ENCODE measurements at places on chromosomes 13 and 19.

DNA sequence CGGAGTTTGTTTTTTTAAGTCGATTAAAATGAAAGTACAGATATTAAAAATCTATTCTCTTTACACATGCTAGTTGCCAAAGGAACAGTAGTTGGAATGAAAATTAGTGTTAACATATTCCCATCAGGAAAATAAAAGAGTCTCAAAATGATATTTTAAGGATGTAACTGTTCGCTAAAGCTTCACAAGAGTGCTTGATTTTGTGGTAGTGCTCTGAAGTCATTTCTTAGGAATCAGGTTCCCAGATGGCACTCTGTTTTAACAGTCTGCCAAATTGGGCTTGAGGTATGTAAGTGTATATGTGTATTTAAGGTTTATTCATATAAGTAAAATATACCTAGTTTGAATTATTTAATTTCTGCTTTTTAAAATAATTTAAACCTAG lies 128.8 kb downstream of the LMO7 start:
- no peak for DNase-seq

DNA sequence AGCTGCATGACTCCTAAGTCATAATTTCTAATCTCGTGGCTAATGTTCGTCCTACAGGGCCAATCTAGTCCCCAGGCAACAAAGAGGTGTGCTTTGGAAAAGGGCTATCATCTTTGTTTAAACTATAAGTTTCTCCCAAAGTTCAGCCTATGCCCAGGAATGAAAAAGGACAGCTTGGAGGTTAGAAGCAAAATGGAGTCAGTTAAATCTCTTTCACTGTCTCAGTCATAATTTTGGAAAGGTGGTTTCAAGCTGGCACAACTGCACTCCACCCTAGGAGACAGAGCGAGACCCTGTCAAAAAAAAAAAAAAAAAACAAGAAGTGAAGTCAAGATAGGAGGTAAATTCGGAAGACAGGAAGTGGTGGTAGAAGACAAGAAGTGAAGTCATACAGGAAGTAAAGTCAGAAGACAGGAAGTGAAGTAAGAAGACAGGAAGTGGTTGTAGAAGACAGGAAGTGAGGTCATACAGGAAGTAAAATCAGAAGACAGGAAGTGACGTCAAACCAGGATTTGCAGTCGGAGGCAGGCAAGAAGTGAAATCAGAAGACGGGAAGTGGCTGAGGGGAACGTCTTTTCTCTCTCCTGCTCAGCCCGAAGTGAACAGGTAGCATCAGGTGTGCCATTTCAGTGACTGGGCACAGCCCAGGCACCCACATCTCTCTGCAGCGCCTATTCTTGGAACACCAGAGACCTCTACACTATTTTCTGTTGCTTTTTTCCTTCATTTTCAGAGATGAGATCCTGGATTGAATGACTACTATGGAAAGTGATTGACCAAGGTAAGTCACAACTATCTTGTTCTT lies 32.2 kb downstream of the GP6 start:
- no peak for DNase-seq

GRCh38 chr19:34428549-34429285 lies 536 bp downstream of the UBA2 start:
- DNase-seq: peak; percentile 76

GRCh38 chr13:44417876-44418275 lies 44.3 kb downstream of the SERP2 start:
- DNase-seq: no peak

DNA sequence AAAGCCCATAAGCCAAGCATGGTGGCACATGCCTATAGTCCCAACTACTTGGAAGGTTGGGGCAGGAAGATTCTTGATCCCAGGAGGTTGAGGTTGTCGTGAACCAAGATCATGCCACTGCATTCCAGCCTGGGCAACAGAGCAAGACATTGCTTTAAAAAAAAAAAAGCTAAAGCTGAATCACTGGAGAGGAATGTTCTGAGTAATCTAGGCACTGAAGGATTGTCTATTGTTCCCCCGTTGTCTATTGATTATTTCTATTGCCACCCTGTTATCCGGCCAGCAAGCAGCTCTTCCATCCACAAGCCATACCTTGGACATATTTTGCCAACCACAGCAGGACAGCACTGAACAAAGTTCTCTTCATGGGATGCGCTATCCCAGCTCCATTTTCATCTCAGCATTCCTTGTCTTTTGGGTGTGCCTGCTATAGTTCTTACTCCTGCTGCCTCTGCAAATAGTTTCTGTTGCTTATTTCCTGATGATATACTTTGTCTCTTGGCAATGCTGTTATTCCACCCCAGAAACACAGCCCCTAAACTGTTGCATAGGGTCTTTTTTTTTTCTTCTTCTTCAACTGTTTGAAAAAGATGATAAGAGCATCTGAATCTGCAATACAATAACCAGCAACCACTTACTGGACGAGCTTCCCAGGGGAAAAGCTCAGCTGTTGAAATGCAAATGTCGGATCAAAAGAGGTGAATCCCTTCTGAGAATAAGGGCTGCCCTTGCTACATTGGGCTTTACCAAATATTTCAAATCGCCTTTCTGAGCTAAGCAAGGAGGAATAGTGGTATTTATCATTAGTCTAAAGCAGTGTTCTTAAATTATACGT lies 22.2 kb upstream of the SIAH3 start:
- no peak for DNase-seq

GRCh38 chr19:46376241-46377153 lies 29.6 kb downstream of the PPP5C start:
- no peak for DNase-seq

- DNase-seq: no peak
Observed at GRCh38 chr19:16726916-16727315, 7.3 kb downstream of the NWD1 start.

DNA sequence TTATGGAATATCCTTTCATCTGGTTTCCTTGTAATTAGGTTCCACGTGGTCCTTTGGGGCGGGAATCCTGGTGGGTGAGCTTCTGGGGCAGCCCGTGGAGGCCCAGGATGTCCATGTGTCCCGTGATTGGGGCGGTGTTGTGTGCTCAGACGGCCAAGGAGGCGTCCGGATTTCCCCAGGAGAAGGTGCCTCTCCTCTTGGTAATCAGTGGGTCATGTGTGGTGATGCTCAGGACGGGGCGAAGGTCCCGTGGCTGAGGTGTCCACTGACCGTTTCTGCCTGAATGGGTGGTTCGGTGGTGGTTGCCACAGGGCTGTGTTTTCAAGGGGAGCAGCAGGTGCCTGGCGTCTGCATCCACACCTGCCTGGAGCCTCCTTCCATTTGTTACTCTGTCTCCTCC lies 52.2 kb upstream of the F7 start:
- DNase-seq: no peak

GRCh38 chr19:18804139-18804601 lies 13.1 kb upstream of the COMP start:
- no peak for DNase-seq

- DNase-seq: no peak
Observed at GRCh38 chr13:65882810-65883209, 1347.3 kb downstream of the PCDH9 start.

DNA sequence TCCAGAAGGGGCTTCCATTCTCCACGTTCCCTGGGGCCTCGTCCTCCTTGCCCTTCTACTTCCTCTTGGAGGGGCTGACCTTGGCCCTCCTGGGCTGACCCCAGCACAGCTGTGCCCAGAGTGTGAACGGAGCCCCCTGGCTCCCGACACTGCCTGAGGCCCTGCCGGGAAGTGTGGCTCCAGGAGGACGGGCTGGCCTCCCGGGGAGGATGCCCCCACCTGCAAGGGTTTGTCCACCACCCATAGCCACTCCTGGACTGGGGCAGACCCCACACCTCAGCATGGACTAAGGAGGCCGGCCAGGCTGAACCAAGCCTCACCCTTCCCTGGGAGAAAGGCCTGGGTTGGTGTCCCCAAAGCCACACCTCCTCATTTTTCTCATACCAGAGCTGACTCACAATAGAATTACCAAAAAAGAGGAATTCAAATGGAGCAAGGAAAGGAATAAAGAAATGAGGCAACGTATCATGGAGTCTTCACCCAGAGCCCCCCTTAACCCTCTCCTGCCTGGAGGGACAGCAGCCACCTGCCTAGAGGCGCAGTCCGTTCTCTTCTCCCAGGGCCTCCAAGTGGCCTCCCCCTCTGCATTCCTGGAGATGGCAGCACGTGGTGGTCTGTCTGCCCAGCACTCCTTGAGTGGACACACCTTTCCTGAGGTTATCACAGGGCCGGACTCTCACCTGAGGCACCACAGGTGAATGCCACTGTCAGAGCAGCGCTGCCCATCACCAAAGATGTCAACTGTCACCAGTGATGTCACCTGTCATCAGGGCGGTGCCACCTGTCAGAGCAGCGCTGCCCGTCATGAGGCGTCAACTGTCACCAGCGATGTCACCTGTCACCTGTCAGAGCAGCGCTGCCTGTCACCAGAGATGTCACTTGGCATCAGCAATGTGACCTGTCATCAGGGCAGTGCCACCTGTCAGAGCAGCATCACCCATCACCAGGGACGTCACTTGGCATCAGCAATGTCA lies 3.1 kb upstream of the C13orf46 start:
- DNase-seq: peak; percentile 92
